ENCODE measurements at places on chromosomes 2 and 18.

DNA sequence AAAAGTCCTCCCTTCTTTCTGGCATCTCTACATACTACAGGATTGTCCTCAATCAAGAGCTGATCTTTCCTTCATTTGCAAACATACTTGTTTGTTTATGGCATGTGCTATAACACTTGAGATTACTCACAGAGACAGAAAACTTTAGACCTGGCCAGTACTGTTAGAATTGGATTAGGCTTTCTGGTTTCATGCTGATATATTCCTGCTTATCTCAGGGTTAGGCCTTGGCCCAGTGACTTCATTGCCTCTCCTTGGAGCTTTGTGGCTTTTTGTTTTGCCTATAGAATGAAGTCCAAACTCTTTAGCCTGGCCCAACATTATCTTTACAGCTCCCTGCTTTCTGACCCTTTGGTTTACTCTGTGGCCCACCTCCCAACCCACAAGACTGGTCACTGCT, 363.3 kb downstream of the ALK start:
- DNase-seq = no peak

- DNase-seq = no peak
Observed at GRCh38 chr2:150357770-150358467, 129.5 kb downstream of the RND3 start.

GRCh38 chr2:204931562-204931961, 386.3 kb downstream of the PARD3B start:
- no peak for DNase-seq

GRCh38 chr18:43877616-43878321, 600.5 kb upstream of the SYT4 start:
- no peak for DNase-seq

DNA sequence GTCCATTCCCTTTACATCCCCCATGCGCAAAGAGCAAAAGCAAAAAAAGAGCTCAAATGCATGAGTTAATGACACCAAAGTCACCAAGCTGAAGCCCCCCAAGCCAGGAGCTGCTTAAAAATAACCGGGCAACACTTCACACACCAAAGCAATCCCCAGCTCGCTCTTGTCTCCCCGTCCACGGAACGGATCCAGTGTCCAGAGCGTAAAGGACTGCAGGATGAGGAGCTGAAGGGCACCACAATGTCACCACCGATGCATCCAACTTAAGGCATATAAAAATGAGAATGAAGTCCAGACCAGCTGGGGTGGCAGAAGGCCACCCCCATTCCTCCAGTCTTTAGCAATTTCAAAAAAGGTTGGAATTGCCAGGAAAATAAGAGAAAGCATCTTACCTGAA, 8.7 kb downstream of the SMAD7 start:
- DNase-seq = no peak

Measured in stimulated activated CD8-positive, alpha-beta memory T cell treated with anti-CD3 and anti-CD28 coated beads, Interleukin-15, amount 100 ng/mL, for 4 hours (primary cell).